ENCODE measurements at places on chromosomes 4 and X.
A peak's percentile ranks its signal among the peaks of the same experiment; 100 is the strongest.

- DNase-seq, result no peak
Observed at GRCh38 chr4:144906181-144906925, 191.6 kb downstream of the ANAPC10 start.

DNA sequence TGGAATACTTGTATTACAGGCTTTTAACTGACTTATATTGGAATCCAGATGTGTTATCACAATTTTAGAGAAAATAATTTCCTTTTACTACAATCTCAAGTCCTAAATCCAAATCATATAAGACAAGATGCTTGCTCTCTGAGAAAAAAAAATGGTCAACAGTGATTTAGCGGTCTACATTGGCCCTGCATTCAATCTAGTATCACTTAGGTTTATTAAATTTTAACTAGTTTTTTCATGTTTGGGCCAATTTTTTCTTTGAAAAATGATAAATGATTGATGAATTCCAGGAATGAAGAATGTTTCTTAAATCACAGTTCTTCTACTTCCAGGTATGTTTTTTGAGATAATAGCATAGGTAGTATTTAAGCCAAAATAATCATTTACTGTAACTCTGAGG is 2.8 kb upstream of the FGG start:
- DNase-seq, result no peak

- no peak for DNase-seq
Observed at GRCh38 chrX:151974336-151975227, at the start of gene GABRE. Gene GABRE, minus strand, starts transcription at chrX:151974676. Its CDS starts 51 bp downstream, at chrX:151974625.

DNA sequence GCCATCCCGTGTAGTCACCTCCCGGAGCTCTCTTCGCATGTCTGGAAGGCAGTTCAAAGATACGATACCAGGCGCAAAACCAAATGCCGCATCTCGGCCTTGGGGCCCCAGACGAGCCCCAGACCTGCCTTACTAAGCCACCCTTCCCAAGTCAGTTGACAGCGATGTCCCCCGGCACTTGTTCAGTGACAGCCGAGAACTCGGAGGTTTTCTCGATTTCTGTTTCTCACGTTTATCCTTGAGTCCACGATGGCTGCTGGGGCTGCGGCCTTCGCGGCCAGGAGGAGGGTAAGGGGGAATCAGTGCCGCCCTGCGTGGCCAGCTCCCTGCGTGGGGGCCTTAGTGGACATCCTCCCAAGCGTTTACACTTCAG is 7.3 kb downstream of the MAEA start:
- DNase-seq, result peak; percentile 18

DNA sequence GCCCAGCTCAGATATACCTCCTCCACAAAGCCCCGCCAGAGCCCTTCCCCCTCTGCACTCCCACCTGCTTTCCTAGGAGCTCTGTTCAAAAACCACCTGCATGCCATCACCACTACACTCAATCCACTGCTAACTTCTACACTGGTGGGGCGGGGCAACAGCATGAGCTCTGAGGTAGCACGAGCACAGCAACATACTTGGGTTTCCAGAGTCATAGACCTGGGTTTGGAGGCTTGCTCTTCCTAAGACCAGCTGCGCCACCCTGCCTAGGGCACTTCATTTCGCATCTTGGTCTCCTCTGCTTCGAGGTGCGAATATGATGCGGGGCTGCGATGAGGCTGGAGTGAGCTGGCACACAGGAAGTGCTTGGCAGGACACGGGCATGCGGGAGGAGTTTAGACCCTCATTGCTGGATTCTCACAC is 3.6 kb downstream of the SASH3 start:
- DNase-seq, result no peak

DNA sequence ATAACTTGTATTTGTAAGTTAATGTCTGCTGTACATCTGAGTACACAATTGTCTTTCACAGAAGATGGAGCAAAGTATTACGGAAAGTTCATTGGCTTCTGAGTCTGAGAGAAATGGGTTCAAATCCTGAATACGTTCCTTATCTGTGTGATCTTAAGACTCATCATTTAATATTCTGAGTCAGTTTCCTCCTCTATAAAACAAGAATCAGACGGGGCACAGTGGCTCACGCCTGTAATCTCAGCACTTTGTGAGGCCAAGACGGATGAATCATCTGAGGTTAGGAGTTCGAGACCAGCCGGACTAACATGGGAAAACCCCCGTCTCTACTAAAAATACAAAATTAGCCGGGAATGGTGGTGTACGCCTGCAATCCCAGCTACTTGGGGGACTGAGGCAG is 57.8 kb downstream of the APBB2 start:
- no peak for DNase-seq

- peak; percentile 2 for DNase-seq
Observed at GRCh38 chrX:102835504-102836146, 101.4 kb upstream of the RAB40AL start.

DNA sequence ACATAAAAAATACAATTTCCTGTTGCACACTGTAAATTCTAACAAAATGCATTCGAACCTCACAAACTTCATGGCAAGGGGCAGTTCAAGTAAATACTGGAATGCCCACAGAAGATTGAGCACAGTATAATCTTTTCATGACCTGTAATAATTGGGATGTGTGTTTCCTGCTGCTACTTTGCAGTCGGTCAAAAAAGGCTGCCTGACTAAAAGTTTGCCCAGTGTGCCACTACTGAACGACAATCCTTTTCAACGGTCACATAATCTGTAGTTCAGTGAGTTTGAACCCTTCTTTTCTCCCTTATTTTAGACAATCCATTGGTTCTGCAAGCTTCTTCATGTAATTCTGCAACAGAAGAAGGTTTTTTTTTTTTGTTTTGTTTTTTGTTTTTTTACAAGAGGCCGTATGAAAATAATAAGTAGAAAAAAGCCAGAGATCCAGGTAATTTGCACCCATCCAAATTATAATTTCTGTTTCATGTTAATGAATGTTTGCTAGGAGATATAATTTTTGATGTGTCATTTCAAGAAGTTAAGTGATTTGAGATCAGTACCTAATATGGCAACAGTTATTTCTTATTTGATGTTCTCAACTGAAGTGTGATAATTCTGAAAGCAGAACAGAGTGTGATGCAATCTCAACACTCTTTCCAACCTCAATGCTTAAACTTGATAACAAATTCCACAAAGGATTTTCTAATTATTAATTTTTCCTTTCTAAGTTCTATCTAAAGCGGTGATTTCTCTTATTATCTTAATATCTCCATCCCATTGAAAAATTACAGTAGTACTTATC is 237.6 kb downstream of the FSTL5 start:
- DNase-seq, result no peak

DNA sequence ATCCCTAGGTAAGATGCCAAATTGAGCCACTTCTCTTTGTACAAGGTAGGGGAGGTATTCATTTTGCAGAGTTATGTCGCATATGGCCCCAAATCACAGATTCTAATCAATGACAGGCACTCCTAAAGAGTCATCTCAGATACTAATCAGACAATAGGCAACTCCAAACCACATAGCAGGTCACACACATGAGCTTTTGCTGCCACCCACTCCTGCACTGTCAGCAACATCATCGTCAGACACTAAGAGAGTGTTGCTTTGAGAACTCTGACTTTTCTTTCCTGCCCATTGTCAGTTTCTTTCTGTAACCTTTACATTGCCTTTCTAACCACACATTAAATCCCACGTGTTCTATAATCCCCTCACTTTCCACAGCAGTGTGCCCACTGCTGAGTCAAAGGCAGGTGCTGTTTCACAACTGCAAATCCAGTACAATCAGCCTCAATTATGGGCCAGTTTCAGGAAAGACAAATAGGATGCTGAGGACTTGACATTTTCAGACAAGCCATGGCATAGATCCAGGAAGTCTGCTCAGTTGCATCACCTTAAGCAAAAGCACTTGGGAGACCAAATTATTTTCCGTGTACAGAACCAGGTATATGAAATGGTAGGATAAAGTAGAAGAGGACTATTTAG is 23.5 kb downstream of the TMEM31 start:
- no peak for DNase-seq

DNA sequence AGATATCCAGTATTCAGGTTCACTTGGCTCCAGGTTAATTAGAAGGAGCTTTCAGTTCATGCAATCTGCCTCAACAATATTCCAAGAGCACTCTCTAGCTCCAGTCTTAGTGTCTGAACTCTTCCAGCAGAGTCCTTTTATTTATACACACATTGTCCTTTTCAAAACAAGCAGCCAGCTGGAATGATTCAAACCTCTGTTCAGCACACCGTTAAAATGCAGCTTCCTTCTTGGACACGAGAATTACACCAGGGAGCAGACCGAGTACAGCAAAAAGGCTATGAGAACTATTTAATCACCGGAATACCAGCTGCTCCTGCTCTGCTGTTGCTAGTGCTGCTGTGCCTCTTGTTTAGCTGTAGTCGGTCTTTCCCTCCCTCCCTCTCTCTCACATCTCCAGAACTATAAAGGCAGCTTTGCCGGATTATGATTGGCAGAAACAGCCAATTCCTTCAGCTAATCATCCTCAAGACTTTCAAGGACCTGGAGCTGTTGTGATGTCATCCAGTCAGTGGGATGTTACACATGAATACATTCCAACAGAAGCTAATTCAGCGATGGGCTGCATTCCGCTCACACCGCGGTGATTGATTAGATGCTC is at the start of gene NDST4:
Gene NDST4, minus strand, starts transcription at position 115 of the 601 bp plus-strand sequence. CDS start 36,584 bp downstream, outside the sequence.
- DNase-seq, result no peak
